ENCODE measurements at places on chromosomes 3 and 15. TPM values are rescaled to one million over a fixed set of nuclear protein-coding genes. Genes with fewer than 3 reads are reported as not detected.

DNA sequence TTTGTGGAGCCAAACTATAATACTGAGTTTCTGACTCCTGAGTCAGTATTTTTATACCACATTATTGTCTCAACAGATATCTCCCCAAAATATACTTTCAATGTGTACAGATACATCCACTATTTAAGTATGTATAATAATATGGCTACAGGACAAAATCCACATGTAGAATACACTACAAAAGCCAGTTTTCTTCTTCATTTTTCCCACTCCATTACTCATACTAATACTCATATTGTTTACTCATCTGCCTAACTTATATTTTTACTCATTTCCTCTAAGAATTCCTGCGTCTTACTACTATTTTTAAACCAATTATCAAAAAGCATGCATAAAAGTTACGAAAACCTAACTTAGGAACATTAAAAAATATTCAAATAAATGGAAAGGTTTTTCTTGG lies 440.8 kb downstream of the ZNF385D start:
- DNase-seq = no peak

Gene WNT5A
- total RNA-seq = 8.7 TPM

Gene IFT80
- 15.6 TPM for total RNA-seq

GRCh38 chr15:73464602-73465001 lies 21.6 kb downstream of the REC114 start:
- no peak for DNase-seq

GRCh38 chr3:3110749-3111361 lies 681 bp upstream of the IL5RA start:
- no peak for DNase-seq

DNA sequence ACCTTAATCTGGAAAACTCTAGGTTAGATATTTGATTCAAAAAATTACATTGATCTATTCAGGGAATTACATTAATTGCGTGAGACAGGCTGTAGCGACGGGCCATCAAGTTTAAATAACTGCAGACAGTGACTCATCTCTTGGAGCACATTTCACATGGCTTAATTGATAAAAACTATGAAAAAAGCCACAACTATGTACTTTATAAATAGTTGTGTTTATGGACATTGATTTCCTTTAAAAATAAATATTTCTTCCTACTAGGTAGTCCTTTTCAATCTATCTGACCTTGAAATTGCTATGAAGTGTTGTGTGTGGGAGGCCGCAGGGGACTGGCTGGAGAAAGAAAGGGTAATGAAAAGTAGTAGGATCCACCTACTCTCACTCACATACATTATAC lies 157.8 kb downstream of the IL1RAP start:
- no peak for DNase-seq

Gene ITGA11
- total RNA-seq = 0.91 TPM

DNA sequence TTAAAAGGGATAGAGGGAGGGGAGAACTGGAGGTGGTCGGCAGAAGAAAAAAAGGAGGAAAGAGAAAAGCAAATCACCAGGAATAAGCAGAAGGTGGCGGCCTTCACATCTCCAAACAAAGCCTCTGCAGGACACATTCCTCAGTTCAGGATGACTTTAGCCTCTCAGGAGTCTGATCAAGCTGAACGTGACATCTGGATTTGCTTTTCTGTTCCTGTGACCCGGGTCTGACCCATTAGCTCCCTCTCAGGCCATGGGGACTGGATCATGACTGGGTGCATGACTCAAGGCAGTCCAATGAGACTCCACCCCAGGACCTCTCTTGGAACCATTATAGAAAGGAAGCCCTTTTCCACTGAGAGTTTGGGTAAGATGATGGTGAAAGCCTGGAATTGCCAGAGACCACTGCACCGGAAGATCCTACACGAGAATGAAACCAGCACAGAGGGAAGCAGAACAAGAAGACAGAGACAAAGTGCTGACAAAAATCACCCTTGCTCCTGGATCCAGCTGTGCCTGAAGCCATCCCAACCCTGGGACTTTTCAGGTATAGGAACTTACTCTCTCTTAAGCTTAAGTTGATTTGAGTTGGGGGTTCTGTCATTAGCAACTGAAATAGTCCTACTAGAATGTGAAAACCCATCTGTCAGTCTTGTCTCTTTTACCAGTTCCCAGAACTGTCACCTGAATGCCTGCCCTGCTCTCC lies 45.4 kb upstream of the RAD18 start:
- DNase-seq = no peak

DNA sequence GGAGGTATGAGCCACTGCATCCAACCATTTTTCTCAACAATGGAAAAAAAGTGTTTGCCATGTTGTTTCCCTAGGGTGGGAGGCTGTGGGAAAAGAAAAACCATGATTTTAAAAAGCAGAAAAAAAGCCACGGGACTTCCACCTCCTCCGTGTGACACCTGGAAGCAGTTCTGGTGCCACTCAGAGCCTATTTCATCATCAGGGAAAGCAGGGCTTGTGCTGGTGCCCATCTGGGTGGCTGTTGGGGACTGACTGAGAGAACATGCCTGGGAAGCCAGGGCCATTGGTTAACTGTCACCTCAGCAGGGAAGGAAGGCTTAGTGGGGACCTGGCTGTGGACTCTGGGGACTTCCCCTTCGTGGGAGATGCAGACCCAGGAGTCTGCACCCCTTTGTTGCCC lies 7.3 kb downstream of the RNU5B-1 start:
- DNase-seq = no peak

DNA sequence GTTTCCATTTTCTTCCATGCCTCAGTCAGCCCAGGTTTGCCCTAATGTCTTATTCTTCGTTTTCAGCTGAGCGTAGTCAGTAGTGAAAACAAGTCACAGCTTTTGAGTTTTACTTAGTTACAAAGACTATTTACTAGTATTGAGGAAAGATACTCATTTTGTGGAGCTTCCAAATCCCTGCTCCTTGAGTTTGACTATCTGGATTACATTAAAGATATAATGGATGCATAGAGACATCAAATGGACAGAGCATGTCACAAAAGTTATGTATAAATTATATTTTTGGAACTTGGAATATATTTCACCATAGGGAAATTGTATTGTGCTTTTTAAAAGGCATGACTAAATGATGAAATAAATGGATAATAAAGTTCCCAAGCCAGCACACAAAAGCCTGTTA lies 54.6 kb upstream of the AKAP13 start:
- DNase-seq = no peak

GRCh38 chr3:59514865-59515482 lies 465.1 kb upstream of the CFAP20DC start:
- no peak for DNase-seq

Data from lower leg skin (tissue), 4 donors.